ENCODE measurements at places on chromosomes 3 and 15.
A peak's percentile ranks its signal among the peaks of the same experiment; 100 is the strongest.

GRCh38 chr3:59979542-59979941 is 929.7 kb upstream of the CFAP20DC start:
- DNase-seq: no peak

DNA sequence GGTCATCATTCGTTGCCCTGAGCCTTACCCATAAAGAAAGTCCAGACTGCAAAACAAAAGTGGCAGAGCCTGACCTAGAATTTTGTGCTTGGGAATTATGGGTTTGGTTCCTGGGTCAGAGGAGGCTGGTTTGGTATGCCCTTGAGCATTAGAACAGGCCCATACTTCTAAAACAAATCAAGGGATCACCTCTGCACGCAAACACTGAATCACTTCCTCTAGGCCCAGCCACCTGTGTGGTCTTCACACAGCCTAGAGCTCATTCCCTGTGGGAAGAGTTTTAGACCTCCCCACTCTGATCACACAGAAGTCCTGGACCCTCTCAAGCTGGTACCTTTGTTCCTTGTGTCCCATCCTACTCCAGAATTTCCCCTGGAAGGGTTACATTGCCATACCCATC is 59.4 kb downstream of the B3GNT5 start:
- DNase-seq: no peak

DNA sequence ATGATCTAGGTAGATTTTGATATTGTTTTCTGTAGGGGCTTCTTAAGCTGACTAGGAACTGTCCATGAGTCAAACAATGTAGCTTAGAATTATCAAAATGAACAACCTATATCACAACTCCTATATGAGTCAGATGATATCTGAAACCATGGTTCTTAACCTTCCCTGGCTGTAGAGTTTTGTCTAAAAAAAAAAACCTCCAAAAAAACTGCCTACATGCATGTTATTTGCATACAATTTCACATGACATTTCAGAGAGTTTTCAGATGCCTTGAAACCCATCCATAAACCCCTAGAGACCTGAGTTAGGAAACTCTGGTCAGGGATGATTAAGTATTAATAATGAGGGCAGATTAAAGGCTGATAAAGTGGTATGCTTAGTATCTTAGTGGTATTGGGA is 157.0 kb downstream of the CHST2 start:
- DNase-seq: no peak

DNA sequence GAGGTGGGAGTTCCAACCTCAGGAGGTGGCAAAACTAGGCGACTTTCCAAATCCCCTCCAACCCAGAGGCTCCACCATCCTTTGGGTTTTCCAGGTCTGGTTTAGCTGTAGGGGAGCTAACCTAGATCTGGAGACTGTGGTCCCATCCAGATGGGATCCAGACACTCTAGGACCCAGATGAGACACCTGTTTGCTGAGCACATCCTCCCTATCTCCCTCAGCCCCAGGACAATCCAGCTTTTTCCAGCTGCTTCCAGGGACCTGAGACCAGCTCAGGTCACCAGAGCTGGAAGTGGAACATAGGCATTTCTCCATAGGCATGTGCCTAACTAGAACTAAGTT is 18.2 kb downstream of the CRTAP start:
- no peak for DNase-seq

GRCh38 chr15:63492541-63493077 is 11.8 kb upstream of the USP3 start:
- peak; percentile 38 for DNase-seq

DNA sequence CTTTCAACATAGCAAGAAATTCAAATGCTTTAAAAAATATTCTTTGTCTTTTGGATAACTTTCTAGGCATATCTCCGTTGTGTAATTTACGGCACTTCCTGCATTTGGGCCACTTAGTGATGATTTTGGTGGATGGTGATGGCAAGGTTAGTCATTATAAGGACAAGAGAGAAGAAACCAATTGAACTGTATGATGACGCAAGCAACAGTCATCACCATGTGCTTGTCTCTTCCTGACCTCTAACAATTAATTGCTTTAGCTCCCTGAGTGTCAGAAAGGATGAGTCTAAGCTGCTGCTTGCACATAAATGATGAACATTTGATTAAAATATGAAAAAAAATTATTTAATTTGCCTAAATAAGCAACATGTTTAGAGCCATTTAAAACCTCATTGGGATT is 11.3 kb upstream of the P2RY12 start:
- no peak for DNase-seq
